Daoy (cell line): ENCODE measurements at places on chromosomes 12 and 14. TPM values are rescaled to one million over a fixed set of nuclear protein-coding genes. Genes with fewer than 3 reads are reported as not detected.

Gene SLCO1B3
- 2.1 and 7.4 TPM in 2 replicates for total RNA-seq

Gene SYT1
- 0.45 and 1.1 TPM in 2 replicates for total RNA-seq

Gene VEZT
- total RNA-seq, result 61.9 and 102 TPM in 2 replicates

Gene PPFIA2
- 1.8 and 2.9 TPM in 2 replicates for total RNA-seq

Gene IGFBP6
- total RNA-seq, result 53.5 and 68.5 TPM in 2 replicates

Gene TAS2R9
- total RNA-seq, result not detected in 2 replicates

Gene TSPAN8
- not detected in 2 replicates for total RNA-seq

Gene OTX2
- 2.5 and 4.5 TPM in 2 replicates for total RNA-seq

Gene RILPL2
- 2.3 and 2.7 TPM in 2 replicates for total RNA-seq

Gene SLC16A7
- 0.18 and 0.57 TPM in 2 replicates for total RNA-seq

Gene SLC10A1
- total RNA-seq, result not detected in 2 replicates

Gene CFAP54
- total RNA-seq, result 0.51 and 0.80 TPM in 2 replicates

Gene LUM
- total RNA-seq, result 1.0 and 2.6 TPM in 2 replicates

Gene RHOJ
- 6.0 and 9.5 TPM in 2 replicates for total RNA-seq

Gene MUCL1
- total RNA-seq, result not detected in 2 replicates

Gene ZNF705A
- total RNA-seq, result not detected in 2 replicates

Gene NEUROD4
- not detected in 2 replicates for total RNA-seq

Gene RTN1
- total RNA-seq, result 2.4 and 5.3 TPM in 2 replicates

Gene PPP4R4
- 7.1 and 17.6 TPM in 2 replicates for total RNA-seq

Gene ETFRF1
- 43.2 and 46.7 TPM in 2 replicates for total RNA-seq

Gene KRT5
- total RNA-seq, result 0.36 TPM in 1 of 2 replicates, not detected in the other

Gene PSMB11
- total RNA-seq, result not detected in 2 replicates

Gene SPRYD4
- total RNA-seq, result 2.9 and 3.2 TPM in 2 replicates

Gene SOAT2
- total RNA-seq, result not detected in 2 replicates

Gene IL22
- total RNA-seq, result not detected in 2 replicates

Gene PRH2
- not detected in 2 replicates for total RNA-seq

Gene FGD6
- total RNA-seq, result 12.3 and 13.9 TPM in 2 replicates

Gene COPS7A
- total RNA-seq, result 88.4 and 96.6 TPM in 2 replicates
